ENCODE measurements at places on chromosomes 13 and 19.

DNA sequence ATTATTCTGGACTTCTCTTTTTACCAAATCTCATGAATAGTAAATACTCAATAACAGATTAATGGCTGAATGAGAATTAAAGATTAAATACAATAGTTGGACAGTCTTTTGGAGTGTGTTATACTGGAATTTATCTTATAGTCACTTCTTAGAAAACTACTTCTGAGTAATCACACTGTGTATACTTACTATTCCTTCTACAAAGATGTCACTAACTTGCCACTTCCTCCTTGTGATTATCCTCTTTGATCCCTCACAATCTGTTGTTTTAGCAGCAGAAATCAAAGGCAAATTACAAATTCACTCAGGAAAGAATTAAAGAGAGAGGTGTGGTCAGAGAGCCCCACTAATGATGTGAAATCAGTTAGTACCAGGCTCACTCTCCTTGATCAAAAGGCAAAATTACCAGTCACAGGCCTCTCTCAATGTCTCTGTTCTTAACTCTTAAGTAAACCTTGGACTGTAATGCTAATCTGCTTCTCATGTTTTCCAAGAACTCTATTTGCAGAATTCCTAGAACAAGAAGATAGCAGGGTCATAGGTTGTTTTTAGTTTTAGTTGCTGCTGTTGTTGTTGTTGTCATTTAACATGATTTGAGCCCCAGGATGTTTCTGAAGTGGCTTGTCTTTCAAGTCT, 37.3 kb upstream of the FNDC3A start:
- no peak for DNase-seq

DNA sequence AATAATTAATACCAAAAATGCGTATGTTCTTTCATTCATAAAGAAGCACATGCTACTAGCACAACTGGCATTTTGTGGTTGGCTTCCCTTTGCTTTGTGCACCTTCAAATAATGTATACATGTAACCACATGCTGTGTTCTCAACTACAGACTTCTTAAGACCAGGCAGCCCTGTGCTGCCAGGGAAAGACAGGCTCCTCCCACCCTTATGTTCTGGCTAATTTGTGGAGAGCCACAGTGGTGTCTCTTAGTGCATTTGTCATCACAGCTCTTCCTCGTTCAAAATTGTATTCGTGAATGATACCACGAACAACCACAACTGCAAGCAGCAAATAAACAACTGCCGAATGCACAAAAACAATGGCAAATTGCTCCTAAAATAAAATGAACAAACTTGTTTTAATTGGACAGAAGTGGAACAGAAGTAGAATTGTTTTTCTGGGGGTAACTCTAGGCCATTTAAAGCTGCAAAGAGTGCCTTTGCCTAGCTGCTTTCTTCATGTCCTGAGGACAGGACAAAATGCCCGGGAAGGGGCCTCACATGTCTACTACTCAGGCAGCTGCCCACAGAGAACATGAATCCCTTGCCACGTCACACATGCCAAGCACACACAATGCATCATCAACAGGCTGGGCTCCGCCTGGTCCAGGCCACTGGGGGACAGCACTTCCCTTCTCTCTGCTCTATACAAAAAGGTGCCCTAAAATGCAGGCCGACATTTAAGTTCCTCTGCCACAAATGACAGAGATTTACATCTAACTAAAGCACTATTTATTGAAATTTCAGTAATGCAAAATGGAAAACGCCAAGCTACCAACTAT, 21.7 kb downstream of the IRS2 start:
- peak; percentile 24 for DNase-seq

GRCh38 chr13:87675851-87676250, 4.7 kb downstream of the SLITRK5 start:
- no peak for DNase-seq

GRCh38 chr13:49214917-49215376, 5.2 kb upstream of the MLNR start:
- no peak for DNase-seq
